Activated CD4-positive, alpha-beta memory T cell treated with anti-CD3 and anti-CD28 coated beads for 36 hours (primary cell): ENCODE measurements at places on chromosomes 1 and 21. TPM values are rescaled to one million over a fixed set of nuclear protein-coding genes. Genes with fewer than 3 reads are reported as not detected.

The LCA5L gene
- 0.22 TPM for total RNA-seq

The C1QA gene
- total RNA-seq: not detected

The CRNN gene
- not detected for total RNA-seq

The BCAN gene
- total RNA-seq: not detected

The PROX1 gene
- 0.17 TPM for total RNA-seq

The NKAIN1 gene
- total RNA-seq: not detected

The NBPF10 gene
- 1.7 TPM for total RNA-seq

The HES5 gene
- 0.17 TPM for total RNA-seq

The S100A9 gene
- total RNA-seq: not detected
